Stimulated activated CD8-positive, alpha-beta memory T cell treated with anti-CD3 and anti-CD28 coated beads, Interleukin-7, amount 100 ng/mL, for 48 hours (primary cell): ENCODE measurements at places on chromosomes 12 and 14.

GRCh38 chr12:3259973-3260372, 182.8 kb downstream of the TSPAN9 start:
- no peak for DNase-seq

DNA sequence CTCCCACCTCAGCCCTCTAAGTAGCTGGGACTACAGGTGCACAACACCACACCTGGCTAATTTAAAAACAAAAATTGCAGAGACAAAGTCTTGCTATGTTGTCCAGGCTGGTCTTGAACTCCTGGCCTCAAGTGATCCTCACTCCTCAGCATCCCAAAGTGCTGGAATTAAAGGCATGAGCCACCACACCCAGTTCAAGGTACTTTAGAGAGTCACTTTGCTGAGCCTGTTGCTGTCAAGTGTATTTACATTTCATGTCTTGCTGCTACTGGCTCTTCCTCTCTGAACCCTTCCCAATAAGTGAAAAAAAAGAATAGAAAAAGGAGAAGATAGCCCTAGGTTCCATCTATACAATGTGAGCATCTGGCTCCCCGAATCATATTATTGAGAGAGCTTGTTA, 38.4 kb downstream of the SLCO1A2 start:
- no peak for DNase-seq

DNA sequence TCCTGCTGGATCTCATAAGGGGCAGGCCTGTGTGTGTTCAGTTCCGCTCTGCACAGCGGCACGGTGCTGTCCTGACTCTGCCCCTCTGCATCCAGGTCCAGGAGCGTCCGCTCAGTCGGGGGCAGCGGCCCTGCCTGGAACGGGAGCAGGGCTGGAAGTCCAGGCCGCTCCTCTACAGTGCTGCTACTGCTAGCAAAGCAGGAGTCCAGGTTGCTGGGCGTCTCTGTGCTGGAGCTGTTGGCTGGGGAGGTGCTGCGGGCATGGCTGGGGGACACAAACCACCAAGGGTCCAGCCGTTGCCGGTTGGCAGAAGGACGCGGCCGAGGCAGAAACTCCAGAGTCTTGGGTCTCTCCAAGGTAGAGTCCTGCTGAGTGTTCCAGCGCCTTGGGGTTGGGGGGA, 78.9 kb downstream of the MAP3K9 start:
- DNase-seq = no peak

DNA sequence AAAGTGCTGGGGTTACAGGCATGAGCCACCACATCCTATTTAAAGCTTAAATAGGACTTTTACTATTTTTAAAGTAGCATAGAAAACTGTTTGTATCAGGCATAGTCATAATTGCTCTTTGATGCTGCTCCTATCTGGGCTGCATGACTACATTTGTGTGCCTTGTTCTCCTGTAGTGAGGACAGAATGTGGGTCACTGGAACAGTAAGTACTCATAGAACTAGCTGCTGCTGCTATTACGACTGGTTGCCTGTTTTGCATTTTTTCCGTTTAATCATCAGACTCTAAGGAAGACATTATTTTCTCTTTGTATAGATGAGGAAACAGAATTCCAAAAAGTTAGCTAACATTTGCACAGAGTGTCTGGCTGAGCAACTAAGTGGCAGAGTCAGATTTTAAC, 42.8 kb downstream of the ZC3H14 start:
- DNase-seq = no peak

GRCh38 chr12:7161811-7162210, 27.7 kb upstream of the PEX5 start:
- DNase-seq = no peak

DNA sequence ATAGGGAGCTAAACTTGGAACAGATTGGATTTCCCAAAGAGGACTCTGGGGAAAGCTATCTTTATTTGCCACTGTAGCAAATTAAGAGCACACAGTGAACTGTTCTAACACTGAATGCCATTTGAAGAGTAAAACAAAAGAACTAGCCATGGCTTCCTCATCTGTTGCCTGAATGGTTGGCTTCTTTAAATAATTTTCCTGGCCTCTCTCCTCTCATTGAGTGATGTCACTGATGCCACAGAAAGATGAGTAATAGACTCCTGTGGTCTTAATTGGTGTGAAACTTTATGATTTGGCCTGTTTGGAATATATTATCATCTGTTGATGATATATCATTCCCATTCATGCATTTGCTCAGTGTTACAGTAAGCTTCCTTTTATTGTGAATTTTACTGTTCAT, 42.5 kb downstream of the WDR20 start:
- no peak for DNase-seq

GRCh38 chr12:30934811-30935210, 8.3 kb downstream of the TSPAN11 start:
- no peak for DNase-seq

DNA sequence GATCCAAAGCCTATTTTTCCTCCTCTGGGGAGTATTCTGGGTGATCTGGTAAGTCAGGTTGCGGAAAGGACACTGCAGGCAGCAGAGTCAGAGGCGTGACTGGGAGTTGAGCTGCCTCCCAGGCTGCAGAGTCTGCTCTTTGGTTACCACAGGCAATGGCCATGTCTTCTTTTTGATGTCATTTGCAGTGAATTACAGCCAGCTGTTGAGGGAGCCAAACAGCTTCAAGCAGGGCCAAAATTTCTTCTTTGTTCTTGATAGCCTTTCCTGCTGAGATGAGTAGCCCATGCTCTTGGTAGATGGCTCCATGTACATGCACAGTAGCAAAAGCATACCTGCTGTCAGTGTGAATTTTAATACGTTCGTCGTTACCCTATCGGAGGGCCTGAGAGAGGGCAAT, 116.6 kb upstream of the PZP start:
- no peak for DNase-seq

DNA sequence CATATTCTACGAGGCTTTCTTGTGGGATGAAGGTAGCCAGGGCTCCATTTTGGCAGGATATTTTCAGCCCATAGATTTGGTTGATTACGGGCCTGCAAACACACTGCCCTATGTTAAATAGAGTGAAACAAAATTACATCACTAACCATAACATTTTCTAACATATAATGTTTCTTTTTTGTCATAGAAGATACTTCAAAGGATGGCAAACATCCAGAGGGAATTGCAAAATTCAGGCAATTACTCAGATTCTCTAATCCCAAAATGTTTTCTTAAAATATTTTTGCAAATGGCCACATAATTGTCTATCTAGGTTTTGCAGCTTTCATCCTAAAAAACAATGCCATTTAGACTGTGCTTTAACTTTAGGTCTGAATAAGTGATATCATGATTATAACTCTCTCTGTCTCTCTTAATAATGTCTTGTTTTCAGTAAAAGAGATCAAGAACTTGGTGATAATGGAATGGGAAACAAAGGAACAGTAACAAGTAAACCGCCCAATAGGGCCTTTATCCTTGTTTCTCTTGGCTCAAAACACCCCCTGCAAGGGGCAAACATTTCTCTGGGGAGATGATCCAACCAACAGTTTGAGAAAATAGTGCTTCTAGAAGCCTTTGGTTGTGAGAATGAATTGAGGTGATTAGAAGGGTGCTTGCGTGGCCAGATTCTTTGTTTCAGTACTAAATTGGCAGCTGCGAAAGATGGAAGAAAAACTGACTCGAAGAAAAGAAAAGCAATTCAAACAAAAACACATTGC, 54.4 kb upstream of the BTG1 start:
- no peak for DNase-seq

- DNase-seq = no peak
These were observed 460.7 kb upstream of the ATXN7L3B start for GRCh38 chr12:74076918-74077317.

GRCh38 chr12:60072911-60073310, 477.1 kb downstream of the SLC16A7 start:
- DNase-seq = no peak

- DNase-seq = no peak
These were observed 6.0 kb upstream of the SLC22A17 start for GRCh38 chr14:23358553-23359166.

- no peak for DNase-seq
These were observed 41.1 kb downstream of the ACSM4 start for GRCh38 chr12:7344833-7345606.

DNA sequence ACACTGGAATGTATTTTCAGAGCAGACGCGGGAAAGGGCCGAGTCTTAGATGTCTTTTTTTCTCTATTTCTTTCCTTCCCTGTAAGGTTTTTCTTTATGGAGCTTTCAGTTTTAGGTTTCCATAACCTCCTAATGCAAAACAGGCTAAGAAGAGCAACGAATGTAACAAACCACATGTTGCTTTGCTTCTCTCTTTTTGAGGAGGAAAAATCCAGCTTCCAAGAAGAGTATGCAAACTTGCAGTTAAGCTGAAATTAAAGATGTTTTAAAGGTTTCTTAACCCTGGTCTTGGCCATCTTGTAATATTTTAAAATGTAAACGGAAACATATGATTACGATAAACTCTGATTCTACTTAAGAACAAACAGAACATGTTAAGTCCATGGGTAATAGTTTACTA, 86.9 kb downstream of the PRICKLE1 start:
- DNase-seq = no peak
